NCI-H1694 (cell line): ENCODE measurements at places on chromosomes 6 and 20.

DNA sequence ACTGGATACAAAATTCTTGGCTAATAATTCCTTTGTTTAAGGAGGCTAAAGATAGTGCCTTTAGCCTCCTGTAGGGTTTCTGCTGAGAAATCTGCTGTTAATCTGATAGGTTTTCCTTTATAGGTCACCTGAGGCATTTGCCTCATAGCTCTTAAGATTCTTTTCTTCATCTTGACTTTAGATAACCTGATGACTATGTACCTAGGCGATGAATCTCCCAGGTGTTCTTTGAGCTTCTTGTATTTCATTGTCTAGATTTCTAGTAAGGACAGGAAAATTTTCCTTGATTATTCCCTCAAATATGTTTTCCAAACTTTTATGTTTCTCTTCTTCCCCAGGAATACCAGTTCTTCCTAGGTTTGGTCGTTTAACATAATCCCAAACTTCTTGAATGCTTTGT lies 479.4 kb upstream of the MAN1A1 start:
- no peak for DNase-seq

- DNase-seq = no peak
These were observed 8.0 kb upstream of the COMMD7 start for GRCh38 chr20:32751293-32751692.

DNA sequence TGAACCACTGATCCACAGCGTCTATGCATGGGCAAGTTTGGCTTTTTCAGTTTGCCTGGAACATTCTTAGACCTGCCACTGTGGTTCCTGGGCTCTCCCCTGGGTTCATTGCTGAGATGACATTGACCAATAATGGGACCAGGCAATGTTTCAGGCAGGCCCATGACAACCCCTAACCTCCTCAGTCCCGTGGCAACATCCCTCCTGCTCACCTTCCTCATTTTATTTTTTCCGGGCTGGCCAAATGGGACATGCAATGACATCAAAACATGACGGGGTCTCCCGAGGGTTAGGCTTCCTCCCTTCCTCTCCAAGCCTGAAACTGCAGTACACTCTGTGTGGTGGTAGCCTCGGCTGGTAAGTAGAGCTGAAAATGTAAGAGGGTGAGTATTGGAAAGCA lies 234.0 kb upstream of the RREB1 start:
- DNase-seq = no peak

GRCh38 chr6:169420912-169421543 lies 167.4 kb upstream of the THBS2 start:
- no peak for DNase-seq

DNA sequence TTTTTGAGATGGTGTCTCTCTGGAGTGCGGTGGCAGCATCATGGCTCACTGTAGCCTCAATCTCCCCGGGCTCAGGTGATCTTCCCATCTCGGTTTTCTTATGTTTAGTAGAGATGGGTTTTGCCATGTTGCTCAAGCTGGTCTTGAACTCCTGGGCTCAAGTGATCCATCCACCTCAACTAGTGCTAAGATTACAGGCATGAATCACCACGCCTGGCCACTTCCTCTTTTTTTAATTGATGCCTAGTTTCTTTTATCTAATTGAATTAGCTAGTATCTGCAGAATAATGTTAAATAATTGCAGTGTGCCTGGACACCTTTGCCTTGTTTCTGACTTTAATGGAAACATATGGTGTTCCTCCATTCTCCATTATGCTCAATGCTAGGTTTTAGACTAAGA lies 38.4 kb upstream of the SLC22A16 start:
- no peak for DNase-seq

GRCh38 chr6:69408886-69409285 lies 387.9 kb downstream of the LMBRD1 start:
- DNase-seq = no peak
